ENCODE measurements at places on chromosomes 16 and 17.
A peak's percentile ranks its signal among the peaks of the same experiment; 100 is the strongest.

DNA sequence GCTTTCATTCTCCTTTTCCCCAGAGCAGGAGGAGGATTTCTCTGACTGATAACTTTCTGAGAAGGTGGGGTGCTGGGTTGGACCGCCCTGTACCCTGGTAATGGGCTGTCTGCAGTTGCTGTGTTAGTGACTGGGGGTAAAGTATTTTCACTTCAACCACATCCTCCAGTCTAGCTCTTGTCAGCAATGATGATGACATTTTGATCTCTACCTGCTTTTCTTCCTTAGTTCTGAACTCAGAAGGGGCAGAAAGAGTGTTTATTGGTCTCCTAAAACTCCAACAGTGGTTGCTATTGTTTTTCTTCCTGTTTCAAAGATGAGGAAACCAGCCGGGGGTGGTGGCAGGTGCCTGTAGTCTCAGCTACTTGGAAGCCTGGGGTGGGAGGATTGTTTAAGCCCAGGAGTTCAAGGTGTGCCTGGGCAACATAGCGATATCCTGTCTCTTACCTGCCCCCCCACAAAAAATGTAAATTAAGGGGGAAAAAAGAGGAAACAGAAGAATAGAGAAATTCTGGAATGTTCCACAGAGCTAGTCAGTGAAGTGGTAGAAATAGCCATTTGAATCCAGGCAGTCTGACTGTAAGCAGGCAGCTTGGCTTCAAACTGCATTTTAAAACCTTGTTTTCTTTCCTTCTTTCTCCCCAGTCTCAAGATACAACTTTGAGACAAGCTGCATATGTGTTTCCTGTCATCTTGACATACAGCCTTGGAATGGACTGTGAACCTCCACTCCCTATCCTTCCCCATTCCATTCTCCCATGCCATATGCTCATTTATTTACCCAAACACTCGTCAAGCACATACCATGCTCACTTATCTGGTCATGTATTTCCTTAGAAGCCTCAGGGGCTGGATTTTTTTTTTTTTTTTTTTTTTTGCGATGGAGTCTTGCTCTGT is 3.3 kb upstream of the N4BP1 start:
- DNase-seq: no peak

DNA sequence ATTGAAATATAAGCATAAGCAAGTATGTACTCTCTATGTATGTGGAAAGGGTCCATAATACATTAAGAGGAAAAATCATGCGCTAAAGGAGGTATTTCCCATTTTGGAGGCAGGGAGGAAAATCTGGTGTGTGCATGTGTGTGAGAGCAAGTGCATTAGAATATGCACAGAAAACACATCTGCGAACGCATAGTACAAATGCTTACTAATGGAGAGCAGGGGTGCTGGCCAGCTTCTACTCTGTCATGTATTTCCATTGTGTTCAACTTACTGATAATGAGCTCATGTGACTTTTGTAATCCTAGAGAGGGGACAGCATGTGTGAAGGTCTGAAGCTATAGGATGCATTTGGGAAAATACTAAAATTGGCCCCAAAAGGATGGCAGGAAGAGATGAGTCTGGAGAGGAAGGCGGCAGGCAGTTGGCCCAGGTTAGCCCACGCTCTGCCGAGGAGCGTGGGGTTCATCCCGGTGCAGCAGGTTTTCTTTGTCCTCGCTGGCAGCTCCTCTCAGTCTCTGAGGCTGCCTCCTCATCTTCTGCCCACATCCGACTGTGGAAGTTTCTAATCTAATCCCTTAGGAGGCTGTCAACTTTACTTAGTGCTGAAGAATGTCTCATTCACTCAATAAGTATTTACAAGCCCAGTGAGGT is 17.8 kb upstream of the KSR1 start:
- DNase-seq: no peak

GRCh38 chr17:7652388-7653356 is 1.9 kb downstream of the ATP1B2 start:
- no peak for DNase-seq

- DNase-seq: no peak
Measured at GRCh38 chr17:68734187-68734900, 133.2 kb upstream of the FAM20A start.

GRCh38 chr16:2237493-2238149 is 1.4 kb downstream of the DNASE1L2 start:
- DNase-seq: no peak

GRCh38 chr16:66004699-66005098 is 361.8 kb upstream of the CDH5 start:
- no peak for DNase-seq

DNA sequence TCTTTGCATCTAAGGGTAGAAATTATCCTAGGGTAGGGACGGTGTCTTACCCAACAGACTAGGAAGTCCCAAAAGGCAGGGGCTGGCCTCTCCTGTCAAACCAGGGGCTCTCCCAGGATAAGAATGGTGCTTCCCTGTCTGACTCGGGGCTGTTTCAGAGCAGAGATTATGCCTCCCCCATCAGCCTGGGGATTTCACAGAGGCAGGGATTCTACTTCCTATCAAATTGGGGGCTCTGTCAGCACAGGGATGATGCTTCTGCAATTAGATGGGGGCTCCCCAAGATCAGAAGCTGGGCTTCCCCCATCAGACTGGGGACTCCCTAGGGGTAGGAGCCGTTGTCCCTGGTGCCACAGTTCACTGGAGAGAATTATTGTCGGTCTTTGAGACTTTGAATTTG is 2.3 kb downstream of the NXPH3 start:
- DNase-seq: no peak

DNA sequence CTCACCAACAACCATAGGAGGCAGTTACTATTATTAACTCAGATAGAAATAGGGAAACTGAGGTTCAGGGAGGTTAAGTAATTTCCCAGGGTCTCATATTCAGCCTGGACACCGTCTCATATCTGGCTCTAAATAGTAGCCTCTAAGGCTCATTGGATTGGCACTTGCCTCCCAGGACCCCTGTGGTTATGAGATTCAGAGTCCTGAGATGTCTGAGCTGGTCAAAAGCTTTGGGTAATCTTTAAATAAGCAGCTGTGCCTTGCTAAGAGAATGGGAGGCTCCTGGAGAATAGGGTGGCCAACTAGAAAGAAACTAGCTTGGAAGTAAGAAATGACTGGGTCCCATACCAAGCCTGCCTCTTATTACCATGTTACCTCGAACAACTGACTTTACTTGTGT is 50.3 kb upstream of the CRHR1 start:
- DNase-seq: no peak

DNA sequence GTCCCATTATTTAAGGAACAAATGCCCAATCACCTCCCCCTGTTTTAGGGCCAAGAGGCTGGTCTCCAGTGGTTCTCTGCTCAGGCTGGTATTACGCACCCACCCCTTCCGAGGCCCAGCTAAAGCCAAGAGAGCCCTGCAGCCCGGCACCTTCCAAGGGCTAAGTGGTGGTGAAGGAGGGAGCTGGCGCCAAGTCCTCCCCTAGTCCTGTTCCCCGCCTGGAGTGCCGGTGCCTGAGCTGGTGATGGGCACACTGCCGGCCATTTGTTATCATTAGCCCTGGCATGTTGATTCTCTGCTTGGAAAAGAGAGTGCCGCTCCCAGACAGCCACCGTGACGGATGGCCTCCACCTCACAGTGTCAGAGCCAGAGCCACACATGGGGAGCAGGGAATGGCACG is 31.9 kb downstream of the GRIN2C start:
- no peak for DNase-seq

GRCh38 chr17:7750321-7750821 is 32.8 kb downstream of the DNAH2 start:
- peak; percentile 46 for DNase-seq

GRCh38 chr17:62064791-62065563 is at the start of gene MED13:
Gene MED13 (minus strand): TSS chr17:62065278. CDS start chr17:62065205, 73 bp downstream.
- peak; percentile 86 for DNase-seq

DNA sequence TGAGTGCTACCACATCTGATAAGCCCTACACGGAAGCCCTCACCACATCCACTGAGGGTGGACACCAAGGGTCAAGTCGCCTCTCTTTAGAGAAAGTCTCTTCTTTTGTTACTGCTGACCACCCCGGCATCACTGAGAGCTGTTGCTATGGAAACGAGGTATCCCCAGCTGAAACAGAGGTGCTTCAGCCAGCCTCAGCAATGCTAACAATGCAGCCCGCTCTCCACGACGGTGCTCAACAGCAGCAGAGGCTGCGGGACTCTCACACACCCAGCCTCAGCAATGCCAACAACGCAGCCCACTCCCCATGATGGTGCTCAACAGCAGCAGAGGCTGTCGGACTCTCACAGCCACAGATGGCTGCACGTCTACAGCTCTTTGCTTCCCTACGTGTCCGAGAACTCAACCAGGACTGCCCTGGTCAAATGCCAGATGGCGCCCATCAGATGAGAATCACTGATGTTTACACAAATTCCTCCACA is 41.4 kb downstream of the VPS53 start:
- no peak for DNase-seq

GRCh38 chr17:28480799-28481571 is 7.5 kb downstream of the SLC13A2 start:
- DNase-seq: no peak

- DNase-seq: no peak
Measured at GRCh38 chr16:67445913-67446907, 15.3 kb downstream of the HSD11B2 start.

DNA sequence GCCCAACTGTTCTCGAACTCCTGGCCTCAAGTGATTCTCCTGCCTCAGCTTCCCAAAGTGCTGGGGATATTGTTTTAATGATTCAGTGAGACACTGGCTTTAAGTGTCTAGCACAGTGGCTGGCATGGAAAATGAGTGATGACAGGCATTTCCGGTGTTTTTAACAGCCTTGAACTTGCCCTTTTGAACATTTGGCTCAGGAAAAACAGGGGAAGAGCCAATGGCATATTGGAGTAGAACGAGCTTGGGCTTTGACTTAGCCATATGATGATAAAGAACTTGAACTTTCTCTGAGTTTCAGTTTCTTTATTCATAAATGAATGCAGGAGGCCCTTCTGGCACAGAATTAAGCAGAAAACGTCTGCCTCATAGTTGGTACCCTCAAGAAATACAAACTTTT is 145.0 kb upstream of the HS3ST4 start:
- peak; percentile 7 for DNase-seq

DNA sequence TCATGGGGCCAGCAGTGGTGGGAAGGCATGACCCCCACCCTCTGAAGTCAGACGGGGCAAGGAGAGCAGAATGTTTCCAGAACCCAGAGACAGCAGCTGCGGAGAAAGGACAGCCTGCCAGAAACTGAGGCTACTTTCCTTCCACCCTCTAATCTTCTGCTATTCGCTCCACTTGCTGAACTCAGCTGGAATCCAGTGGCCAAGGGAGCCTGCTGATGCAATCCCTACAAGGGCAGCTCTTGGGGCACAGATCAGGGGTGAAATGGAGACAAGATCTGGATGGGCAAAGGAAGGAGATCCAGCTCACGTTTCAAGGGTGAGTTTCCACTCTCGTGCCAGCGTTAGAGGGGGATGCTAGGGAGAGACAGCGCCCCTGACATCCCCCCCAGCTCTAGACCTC is 479.1 kb downstream of the SLC39A11 start:
- DNase-seq: no peak

DNA sequence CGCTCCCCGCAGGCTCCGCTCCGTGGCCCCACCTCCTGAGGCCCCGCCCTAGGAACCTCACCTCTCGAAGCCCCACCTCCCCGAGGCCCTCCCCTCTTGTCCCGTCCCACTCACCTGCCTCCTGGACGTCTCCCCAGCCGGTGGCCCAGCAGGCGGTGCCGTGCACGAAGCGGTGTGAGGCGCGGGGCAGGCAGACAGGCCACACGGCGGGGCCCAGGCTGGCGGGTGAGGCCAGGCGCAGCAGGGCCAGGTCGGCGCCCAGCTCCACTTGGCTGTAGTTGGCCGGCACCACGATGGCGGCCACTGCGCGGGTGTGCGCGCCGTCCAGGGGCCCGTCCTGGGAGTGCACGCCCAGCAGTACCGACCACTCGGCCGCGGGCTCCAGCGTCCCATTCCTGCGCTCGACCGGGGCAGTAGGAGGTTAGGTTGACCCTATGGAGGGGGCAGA is 1.6 kb downstream of the PRSS36 start:
- DNase-seq: no peak

GRCh38 chr17:27862840-27863239 is 30.3 kb downstream of the LYRM9 start:
- no peak for DNase-seq

DNA sequence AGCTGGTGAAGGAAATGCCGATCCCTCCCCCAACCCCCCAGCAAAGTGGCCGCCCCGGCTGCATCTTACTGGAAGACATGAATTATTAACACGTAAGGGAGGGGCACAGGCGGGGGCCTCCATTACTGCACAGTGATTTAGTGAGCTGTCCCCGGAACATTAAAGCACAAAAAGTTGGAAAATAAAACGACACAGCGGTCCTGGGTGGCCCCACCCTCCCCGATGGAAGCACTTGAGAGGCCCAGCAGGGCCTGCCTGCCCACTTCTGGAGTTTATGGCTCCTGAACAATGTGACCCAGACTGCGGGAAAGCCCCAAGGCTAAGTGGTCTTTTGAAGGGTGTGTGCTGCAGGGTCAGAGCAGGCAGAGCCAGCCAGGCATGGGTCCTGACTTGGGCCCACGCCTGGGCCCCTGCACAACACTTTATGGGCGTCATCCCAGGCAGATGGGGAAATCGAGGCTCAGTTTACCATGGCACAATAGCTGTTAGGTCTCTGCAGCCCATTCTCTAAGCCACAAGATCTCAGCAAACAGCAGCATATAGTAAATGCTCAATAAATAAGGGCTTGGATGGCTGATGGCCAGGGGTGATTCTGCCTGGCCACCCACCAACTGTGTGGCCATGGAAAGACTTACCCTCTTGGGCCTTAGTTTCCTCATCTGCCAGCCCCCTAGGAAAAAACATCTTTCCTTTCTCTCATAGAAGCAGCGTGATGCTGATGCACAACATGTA is 22.8 kb downstream of the CCDC102A start:
- DNase-seq: no peak

- no peak for DNase-seq
Measured at GRCh38 chr16:3841729-3842508, 38.6 kb downstream of the CREBBP start.

GRCh38 chr16:24701521-24701951 is 27.9 kb upstream of the TNRC6A start:
- no peak for DNase-seq

DNA sequence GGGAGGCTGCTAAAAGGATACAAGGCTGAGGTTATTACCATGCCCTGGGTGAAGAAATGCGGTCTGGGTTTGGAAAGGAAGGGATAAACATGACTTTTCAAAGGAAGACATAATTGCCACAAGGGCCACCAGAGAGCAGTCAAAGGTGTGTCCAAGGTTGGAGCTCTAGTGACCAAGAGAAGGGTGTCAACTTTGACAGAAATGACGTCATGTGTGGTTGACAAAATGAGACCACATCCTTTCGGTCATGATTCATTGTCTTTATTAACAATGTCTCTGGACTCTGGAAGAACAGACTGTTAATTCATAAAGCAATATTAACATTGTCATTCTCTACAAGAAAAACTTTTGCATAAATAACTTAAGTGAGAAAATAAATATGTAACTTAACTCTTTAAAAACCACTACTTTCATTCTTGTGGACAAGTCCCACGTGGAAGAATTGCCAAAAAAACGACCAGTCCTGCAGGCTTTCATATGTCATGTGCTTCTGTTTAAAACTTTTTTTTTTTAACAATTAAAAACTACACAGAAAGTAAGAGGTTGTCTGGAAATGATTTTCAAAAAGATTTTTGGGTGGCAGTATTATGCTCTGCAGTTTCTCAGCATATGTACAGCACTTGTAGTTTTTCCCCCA is 5.0 kb downstream of the SOST start:
- DNase-seq: peak; percentile 71

- no peak for DNase-seq
Measured at GRCh38 chr17:29881256-29881655, 48.8 kb downstream of the SSH2 start.

All from urothelium cell line (cell line).